NCI-H524 treated with DMSO at 0.1 percent for 48 hours (cell line): ENCODE measurements at places on chromosomes 5 and 9.

DNA sequence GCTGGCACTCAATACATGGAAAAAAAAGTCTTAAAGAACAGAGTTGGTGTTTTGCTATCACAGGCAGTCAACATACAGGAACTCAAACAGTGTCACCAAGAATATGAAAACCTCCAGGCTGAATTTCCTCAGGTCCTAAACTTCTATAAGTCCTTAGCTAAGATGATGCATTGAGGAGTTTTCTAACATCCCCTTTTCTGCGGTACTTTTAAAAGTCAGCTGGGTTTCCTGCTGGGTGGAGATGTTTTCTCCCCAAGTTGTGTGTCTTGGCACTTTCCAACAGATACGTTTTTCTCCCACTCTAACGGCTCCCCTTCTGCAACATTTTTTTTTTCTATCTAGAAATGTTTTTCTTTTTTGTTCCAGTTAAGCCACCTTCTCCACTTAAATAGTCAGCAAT is 244.8 kb upstream of the HAPLN1 start:
- no peak for DNase-seq

DNA sequence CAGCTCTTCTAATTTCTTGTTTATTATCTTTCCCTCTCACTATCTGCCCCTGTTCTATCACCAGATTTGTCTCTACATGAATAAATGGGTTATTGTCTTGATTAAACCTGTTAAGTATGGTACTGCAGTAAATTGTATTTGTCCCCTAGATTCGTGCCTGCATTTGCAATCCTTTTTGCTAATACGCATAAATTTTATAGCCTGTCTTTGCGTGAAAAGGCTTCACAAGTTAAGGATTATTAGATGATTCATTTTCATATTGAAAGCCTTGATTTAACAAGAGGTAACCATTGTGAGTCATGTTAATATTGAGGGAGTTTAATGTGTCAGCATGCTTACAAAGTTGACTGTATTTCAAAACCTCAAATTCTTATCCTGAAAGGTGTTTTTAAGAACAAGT is 204.6 kb downstream of the PCSK1 start:
- DNase-seq: no peak

DNA sequence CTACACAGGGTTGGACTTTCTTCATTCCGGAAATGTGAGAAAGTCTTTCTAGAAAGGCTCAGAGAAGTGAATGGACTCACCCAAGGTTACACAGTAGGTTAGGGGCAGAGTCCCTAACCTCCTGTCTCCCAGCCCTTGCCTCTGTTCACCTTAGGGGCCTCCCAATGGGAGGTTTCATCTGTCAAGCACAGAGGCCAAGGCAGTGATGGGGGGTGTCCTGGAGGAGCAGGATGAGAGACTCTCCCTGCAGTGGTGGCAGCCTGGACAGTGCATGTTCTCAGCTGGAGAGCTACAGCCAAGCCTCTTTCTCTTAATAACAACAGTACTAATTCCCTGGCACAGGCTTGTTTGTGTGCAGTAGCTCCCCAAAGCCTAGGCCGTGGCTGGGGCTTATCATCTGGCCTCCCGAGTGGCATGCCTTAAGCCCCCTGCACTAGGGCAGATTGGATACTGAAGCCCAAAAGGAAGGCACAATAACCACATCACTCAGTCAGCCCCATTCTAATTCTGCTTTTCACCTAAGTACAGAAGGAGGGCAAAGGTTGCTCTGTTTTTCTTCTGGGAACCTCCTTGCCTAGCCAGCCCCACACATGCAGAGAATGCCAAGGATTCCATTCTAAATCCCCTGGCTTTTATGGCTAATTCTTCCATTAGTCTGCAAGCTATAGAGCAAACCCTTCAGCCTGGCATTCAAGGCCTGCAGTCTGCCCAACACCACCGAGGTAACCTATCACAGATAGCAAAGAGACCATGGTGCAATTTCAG is 50.2 kb upstream of the XPA start:
- no peak for DNase-seq

DNA sequence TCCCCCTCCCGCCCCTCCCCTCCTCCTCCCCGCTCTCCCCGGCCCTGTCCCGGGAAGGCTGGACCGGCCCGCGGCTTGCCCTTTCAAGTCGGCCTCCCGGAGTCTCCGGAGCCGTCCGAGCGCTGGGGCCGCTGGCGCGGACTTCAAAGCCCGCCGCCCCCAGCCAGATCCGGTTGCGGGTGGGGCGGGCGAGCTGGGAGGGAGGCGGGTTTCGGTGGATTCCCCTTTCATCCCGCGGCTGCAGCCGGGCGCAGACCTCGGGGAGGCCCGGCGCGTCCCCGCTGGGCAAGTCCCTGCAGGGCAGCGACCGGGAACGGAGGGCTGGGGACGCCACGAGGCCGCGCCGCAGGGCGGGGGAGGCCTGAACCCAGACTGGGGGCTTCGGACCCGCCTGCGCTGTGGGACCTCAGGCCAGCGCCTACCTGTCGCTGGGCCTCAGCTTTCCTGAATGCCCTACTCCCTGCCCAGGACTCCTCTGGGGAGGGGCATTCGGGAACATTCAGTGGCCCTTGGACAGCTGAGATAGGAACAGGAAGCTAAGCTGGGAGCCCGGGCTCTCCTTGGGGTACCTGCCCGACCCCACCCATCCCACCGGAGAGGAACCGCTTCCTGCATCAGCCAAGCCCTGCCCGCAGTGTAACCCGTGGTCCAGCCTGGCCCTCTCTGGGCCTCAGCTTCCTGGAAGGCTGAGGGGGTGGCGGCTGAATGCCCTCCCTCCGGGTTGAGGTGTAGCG is 23.4 kb downstream of the C9orf50 start:
- no peak for DNase-seq

GRCh38 chr5:68648944-68649857 is 433.6 kb downstream of the PIK3R1 start:
- no peak for DNase-seq

GRCh38 chr9:133354766-133355165 is 1.5 kb downstream of the SURF1 start:
- DNase-seq: no peak

DNA sequence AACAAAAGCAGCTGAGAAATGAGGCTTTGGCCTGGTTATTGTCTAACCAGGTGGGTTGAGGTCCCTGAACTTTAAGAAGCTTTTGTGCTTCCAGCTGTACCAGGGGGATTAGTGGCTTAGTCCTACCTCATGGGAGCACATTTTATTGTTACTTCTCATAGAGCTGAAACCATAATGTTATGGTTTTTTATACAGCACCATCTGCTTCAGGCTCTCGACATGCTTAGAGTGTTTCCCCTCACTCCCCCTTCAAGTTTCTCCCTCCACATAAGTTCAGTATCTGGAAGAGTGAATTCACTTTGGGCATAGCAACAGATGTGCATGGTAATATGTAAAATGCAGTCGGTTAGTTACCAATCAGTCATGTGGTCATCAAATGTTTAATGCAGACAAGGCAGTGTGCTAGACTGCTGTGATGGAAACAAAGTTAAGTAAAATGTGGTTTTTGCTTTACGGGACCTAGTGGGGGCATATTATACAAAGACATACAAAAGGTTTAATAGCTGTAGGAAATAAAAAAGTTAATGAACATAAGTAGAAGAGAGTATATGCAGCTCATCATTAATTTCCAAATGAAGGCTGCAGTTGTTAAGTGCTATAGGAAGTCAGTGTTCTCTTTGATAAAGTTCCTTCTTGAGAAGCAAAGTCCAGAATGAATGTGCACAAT is 95.9 kb upstream of the SPRY4 start:
- DNase-seq: peak; percentile 98

- DNase-seq: no peak
These were observed 45.1 kb upstream of the FAM120A start for GRCh38 chr9:93406371-93406770.

- no peak for DNase-seq
These were observed 442.4 kb downstream of the KIF4B start for GRCh38 chr5:155455791-155456514.

DNA sequence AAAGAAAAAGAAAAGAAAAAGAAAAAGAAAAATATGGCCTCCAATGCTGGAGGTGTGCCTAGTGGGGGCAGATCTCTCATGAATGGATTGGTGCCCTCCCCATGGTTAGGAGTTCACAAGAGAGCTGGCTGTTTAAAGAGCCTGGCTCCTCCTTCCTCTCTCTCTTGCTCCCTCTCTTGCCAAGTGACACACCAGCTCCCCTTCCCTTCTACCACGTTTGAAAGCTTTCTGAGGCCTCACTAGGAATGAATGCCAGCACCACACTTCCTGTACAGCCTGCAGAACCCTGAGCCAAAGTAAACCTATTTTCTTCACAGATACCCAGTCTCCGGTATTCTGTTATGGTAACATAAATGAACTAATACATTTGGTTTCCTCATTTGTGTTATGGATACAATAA is 14.4 kb upstream of the GALNT10 start:
- no peak for DNase-seq

GRCh38 chr5:7970816-7971215 is 101.9 kb downstream of the MTRR start:
- no peak for DNase-seq

DNA sequence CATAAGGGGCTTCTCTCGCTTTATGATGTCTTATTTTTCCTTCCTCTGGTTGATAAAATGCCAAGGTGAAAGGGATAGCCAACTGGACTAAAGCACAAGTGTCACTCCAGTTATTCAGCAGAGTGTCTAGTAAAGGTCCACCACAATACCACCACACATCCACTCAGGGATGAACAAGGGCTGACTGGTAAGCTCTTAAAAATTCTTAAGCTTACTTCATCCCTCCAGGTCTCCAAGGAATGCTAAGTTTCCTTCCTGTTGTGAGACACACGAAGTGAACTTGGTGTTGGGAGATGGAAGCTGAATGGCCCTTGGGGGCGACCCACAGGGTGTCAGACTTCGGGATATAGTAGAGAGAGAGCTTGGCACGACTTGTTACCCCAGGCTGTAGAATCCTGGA is 3.2 kb upstream of the HMGCS1 start:
- no peak for DNase-seq

DNA sequence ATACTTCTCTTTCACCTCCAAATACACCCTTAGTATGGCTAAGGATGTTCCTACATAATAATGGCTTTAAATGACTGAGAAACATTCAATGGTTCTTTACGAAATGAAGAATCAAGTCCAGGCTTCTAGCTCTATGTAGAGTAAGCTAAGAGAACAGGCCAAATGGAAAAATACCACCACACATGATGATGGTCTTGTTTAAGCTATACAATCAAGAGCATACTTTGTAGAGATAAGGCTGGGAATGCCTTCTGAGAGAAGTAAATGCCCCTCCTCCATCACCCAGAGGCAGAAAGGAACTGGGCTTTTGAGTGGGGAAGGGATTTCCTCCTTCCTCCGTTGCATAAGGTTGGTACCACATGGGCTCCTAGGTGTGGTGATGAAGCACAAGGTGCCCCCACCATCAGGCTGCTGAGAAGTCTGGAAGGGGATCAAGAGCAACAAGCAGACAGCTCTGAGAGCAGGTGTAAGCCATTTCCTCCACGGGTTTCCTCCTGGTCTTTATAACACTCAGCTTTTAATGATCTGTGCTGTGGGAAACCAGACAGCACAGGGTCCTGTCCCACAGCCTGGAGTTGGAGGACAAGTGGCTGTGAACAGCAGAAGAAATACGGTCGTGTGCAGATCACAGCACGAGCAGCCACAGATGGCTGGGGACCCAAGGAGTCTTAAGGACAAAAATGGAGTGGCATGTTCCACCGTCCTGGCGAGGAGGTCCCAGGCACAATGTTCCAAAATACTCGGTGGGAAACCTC is 396.9 kb downstream of the CTNND2 start:
- DNase-seq: no peak

GRCh38 chr5:79474367-79475151 is 39.4 kb downstream of the HOMER1 start:
- DNase-seq: no peak

- no peak for DNase-seq
These were observed 692.4 kb upstream of the CDH6 start for GRCh38 chr5:30501065-30501464.

DNA sequence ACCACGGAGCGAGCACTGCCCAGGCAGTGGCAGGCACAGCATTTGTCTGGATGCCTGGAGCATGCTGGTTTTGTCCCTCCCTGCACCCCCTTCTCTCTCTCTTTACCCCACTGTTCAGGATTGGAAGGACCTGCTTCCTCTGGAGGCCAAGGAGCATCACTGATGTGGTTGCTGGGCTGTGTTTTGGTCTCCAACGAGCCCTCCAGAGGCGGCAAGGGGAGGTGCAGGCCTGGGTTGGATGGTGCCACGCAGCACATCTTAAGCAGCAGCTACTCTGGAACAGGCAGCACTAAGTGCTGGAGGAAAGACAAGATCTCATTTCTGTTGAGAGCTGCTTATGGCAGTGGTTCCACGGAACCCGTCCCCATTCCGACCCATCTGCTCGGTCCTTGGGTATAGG is 139.6 kb downstream of the CMYA5 start:
- no peak for DNase-seq

DNA sequence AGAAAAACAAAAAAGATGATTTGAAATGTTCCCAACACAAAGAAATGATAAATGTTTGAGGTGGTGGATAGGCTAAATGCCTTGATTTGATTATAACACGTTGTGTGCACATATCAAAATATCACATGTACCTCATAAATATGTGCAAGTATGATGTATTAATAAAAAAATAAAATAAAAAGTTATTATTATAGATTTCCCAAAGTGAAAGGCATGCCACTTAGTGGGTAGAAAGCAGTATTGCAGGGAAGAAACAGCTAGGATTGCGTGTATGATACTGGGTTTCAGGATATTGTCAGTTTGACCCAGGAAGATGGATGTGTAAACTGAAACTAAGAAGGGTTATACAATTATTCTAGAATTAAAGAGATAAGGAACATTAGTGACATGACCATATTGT is 3.6 kb upstream of the TMEM38B start:
- no peak for DNase-seq

- no peak for DNase-seq
These were observed 248.9 kb downstream of the ADAMTSL1 start for GRCh38 chr9:18722882-18723281.

DNA sequence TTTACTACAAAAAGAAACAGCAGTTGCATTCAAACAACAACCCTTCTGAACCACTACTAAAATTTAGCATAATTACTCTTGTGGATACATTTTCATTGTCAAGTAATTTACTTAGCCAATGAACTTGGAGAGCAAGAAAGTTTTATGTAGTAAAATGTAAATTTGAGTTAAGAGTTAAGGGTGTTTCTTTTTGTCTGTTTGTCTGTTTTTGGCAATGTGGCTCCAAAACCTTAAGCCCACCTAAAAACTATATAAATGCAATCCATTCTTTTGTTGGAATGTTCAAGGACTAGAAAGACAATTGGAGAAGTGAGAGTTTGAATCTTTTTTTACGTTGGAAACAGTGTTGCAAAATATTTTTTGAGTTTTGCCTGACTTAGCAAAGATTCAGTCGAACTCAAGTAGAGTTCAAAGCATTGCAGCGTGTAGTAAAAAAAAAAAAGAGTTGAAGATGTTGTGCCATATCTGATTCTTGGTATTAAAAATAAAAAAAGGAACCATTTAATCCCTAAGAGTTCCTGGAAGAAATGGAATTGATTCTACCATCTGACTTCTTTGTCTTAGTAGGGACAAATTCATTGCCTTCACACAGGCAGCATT is 867 bp downstream of the SYK start:
- DNase-seq: no peak
